ENCODE measurements at places on chromosomes 16 and 17.
A peak's percentile ranks its signal among the peaks of the same experiment; 100 is the strongest.

GRCh38 chr17:76714822-76715495 lies 4.2 kb upstream of the MXRA7 start:
- peak; percentile 50 for DNase-seq

DNA sequence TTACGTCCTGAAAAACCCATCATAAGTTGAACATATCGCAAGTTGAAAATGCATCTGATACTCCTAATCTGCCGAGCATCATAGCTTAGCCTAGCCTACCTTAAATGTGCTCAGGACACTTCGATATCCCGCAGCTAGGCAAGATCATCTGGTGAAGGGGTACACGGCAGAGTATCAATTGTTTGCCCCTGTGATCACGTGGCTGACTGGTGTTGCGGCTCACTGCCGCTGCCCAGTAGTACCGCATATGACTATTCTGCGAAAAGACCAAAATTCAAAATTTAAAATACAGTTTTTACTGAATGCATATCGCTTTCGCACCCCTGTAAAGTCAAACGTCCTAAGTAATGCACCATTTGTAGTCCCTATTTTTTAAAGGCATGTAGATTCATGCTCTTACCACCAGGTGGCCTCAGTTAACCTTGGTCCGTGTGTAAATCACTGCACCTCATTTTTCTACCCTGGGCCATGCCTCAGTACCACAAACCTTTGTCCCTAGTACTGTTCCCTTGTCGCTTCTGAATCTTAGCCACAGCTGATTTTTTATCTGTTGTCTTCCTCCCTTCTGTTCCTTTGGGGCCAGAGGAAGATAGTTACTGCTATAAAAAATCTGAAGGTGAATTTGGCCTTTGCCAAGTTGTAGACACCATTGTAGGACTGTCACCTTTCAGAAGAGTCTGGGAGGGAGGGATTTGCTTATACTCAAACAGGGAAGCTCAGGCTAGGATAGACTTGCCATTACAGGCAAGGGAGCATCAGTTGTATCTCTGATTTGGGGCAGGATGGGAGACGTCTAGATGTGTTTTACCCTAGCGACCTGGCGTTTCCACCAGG lies 34.4 kb downstream of the WWP2 start:
- DNase-seq = peak; percentile 43

DNA sequence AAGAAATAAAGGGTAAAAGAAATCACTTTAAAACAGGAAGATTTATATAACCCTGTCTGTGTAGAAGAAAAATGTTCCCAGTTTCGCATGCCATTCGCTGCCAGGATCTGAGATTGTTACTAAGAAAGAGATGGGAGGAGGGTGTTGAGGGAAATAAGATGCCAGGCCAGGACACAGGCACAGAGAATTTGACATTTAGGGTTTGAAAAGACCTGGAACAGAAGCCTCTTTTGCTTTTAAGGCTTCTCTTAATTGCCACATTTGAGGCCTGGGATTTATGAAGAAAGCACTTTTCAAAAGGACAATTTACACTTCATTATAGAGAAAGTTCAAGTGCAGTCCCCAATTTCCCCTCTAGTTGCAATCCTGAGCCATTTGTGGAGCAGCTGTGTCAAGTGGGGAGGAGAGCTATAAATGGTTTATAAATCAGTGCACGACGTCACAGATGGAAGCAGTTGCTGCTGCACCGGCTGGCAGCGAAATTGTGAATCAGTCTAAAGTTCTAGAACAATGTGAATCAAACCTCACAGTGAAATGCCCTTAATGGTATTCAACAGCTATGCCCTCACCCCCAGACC lies 26.5 kb upstream of the C16orf87 start:
- peak; percentile 66 for DNase-seq

- peak; percentile 38 for DNase-seq
These were observed 9.9 kb downstream of the CMTM2 start for GRCh38 chr16:66588981-66589713.

DNA sequence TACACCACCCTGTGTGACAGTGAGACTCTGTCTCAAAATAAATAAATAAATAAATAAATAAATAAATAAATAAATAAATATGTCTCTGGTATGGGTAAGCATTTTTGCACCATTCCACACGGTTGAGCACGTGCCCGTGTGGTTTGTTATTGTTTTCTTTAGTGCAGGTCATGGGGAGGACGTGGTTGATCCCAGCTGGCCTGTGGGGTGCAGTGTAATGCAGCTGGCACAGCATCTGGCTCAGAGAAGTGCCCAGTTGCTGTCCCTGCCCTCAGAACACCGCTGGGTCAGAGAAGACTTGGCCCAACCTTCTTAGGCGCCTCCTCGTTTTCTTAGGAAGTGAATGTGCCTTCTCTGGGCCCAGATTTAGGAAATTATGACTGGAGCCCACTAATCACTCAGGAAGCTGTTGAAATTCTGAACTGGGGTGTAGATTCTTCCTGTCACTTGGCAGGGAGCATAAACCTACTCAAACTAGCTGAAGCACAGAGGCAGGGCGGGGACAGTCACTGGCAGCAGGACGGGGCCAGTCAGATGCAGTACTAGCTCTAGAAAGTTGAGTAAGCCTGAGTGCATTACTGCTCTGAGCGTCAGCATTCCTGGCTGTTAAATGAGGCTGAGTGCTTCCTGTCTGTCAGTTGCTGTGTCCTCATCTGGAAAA lies 85.9 kb downstream of the SNX29 start:
- DNase-seq = peak; percentile 96

- no peak for DNase-seq
These were observed 166.4 kb downstream of the TANC2 start for GRCh38 chr17:63132459-63132911.

- no peak for DNase-seq
These were observed 35.0 kb downstream of the STAT5A start for GRCh38 chr17:42323268-42323773.

- DNase-seq = peak; percentile 46
These were observed 37.7 kb downstream of the RNF135 start for GRCh38 chr17:31008374-31009041.

DNA sequence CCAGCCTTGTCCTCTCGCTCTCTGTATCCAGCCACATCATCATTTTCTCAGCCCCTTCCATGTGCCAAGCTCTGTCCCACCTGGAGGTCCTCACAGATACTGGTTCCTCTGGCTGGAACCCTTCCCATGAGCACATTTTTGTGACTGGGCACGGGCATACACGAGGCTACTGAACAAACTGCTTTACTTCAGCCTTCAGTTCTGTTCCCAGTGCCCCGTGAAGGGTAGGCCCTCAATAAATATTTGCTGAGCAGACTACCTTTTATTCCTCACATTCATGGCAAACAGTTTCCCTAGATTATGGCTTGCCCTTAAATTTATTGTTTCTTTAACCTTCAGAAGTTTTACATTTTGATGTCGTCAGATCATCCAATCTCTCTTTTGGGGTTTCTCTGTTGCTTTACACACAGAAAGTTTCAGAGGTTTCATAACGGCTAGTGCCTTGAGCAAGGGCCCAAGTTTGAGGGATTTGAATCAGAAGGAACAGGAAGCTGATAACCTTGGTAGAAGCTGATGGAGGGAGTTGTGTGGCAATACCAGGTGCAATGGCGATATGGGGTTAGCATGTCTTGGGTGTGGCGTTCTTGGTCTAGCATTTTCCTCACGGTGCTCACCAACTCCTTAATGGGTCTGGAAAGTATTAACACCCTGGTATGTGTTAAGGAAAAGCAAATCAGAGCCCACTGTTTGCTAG lies 27.8 kb downstream of the TMEM92 start:
- no peak for DNase-seq

DNA sequence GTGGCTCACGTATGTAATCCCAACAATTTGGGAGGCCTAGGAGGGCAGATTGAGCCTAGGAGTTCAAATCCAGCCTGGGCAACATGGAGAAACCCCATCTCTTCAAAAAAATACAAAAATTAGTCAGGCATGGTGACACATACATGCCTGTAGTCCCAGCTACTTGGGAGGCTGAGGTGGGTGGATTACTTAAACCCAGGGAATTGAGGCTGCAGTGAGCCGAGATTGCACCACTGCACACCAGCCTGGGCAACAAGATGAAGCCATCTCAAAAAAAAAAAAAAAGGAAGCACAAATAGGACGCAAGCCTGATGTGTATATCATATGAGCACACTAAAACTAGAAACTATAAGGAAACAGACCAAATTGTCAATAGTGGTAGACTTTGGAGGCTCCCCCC lies 17.1 kb upstream of the FLCN start:
- no peak for DNase-seq

GRCh38 chr16:67459066-67459860 lies 21.7 kb downstream of the ATP6V0D1 start:
- DNase-seq = no peak

GRCh38 chr17:59845595-59846393 lies 46.9 kb downstream of the TUBD1 start:
- peak; percentile 65 for DNase-seq

GRCh38 chr16:89860747-89861304 lies 12.6 kb upstream of the TCF25 start:
- peak; percentile 20 for DNase-seq

DNA sequence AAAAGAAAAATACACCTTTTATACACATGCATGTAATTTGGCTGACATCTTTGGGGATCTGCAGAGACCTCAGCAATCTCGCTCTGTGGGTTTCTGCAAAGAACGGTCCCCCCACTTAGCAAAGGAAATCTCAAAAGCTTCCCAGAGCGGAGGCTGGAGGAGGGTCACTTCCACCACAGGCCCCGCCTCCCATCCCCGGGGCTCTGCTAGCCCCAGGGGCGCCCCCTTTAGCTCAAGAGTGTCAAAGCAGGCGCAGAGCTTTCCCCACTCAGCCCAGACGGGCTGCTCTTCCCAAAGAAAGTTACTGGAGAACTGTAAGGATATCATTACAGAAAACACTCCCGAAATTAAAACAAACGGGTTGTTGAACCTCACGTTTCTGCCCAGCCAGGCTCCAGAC lies 11.4 kb downstream of the SLC13A5 start:
- DNase-seq = no peak

DNA sequence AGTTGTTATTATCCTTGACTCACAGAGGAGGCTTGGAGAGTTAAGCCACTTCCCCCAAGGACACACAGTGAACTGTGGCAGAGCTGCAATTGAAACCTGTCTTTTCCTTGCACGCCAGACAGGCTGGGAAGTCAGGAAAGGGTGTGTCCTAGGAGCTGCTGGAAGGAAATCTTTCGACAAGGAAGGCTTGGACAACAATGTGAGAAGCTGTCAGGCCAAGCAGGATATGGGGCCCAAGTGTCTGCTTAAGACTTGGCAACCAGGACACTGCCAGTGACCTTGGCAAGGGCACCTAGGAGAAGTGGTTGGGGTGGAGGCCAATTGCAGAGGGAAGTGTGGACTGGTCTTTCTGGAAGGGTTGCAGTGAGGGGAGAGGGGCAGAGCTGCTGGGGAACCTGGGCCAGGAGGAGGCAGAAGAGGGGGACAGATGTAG lies 2.1 kb upstream of the CAMKK1 start:
- peak; percentile 9 for DNase-seq

DNA sequence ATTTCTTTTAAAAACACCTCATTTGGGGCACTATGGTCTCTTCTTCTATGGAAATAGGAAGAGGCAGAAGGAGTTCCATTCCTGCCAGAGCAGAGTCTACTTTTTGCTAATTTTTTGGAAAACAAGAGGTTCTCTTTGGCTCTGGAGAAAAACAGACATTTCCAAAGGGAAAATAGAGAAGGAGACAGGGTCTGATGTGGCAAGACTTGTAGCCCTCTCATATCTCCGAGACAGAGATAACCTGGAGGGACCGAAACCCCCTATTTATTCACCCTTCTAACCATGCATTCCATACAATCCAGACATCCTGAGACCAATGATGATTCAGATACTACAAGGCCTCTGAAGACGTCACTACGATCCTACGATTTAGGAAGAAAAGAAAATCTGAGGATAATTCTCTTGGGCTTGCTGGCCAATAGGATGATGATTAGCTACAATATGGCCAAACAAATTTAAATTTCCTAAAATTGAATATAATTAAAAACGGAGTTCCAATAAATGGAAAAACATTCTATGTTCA lies 70.2 kb downstream of the HIC1 start:
- DNase-seq = peak; percentile 49

GRCh38 chr17:8762012-8762411 lies 3.7 kb upstream of the SPDYE4 start:
- DNase-seq = no peak

- DNase-seq = peak; percentile 90
These were observed at the start of gene KRTAP2-4 for GRCh38 chr17:41065829-41066624. Gene KRTAP2-4, minus strand, starts transcription at chr17:41065879. Its CDS starts 34 bp downstream, at chr17:41065845.

DNA sequence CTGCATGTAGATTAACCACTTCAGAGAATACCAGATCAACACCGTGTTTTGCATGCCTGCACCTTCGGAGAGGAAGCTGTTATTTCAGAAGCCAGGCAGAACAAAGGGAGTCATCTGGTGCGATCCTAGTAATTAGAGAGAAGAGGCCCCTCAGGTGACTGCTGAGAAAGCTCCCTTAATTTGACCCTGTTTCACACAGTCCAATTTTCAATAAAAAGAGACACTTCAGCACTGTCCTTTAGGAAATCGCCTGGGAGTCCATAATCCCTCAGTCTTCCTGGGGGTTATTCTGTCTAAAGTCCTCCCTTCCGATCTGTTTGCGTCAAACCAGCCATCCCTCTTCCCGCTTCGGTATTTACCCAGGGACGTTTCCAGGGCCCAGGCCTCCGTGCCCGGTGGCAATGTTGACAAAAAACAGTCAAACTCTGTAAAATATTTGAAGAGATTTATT lies 23.4 kb upstream of the TNRC6C start:
- DNase-seq = no peak

DNA sequence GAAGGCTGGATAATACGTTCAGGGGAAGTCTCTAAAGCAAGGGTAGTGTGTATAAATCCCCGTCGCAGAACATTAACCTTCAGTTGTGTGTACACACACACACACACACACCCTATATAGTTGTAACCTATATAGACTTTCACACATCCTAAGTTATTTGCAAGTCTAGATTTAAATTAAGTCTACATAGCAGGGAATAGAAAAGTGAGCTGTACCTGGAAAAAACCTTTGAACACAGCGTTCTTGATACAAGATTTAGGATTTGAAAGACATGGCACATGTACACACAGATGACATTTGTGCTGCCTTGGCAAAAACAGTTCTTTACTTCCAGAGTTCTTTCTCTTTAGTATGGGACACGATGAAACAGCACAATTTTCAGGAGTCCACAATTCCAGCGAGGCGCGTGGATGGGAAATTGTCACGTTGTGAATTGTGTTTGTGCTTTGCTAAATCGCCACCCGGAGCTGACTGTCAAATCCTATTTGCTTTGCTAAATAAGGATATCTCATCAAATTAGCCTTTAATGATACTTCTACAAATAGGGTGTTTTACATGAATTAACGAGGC lies 233.9 kb downstream of the MRTFB start:
- DNase-seq = no peak

DNA sequence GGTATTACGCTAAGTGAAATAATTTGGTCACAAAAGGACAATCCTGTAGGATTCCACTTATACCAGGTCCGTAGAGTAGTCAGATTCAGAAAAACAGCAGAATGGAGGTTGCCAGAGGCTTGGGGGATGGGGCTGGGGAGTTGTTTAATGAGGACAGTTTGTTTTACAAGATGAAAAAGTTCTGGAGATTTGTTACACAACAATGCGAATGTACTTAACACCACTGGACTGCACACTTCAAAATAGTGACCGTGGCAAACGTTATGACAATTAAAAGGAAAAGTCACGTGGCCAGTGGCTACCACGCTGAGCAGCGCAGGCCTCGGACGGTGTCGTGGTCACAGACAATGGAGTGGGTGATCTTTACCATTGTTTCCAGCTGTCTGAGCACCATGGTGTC lies 338.1 kb downstream of the SEC14L1 start:
- DNase-seq = no peak
